ENCODE measurements at places on chromosomes 11 and 22.

GRCh38 chr22:17243524-17243923 lies 24.3 kb upstream of the ADA2 start:
- no peak for DNase-seq

DNA sequence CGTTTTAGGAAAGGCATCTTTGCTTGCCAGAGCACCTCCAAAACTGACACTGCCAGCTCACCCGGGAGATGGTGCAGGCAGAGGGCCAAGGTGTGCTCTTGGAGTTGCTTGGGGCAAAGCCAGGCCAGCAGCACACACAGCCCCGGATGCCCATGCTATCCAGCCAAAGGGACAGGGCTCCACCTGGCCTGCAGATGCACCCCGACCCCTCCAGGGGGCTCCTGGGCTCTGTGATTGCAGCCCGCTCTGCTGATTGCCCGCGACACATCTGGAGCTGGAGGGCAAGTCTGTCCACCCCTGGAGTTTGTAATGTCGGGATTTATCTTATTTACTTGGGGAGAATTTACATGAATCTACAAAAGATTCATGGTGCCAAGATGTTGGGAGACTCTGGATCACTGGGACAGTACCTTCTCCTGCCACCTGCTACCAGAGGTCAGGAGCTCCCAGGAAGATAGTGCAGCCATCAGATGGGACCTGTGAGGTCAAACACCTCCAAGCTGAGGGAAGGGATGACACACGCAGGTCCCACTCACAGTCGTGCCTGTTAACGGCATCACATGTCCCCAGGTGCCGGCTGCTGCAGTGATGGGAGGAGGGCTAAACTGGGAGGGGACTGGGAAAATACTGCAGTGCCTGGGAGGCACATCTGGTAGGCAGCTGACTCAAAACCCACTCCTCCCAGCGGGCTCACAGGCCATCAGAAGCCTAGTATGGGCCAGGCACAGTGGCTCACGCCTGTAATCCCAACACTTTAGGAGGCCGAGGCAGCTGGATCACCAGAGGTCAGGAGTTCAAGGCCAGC lies 17.2 kb downstream of the CBX7 start:
- DNase-seq = no peak

DNA sequence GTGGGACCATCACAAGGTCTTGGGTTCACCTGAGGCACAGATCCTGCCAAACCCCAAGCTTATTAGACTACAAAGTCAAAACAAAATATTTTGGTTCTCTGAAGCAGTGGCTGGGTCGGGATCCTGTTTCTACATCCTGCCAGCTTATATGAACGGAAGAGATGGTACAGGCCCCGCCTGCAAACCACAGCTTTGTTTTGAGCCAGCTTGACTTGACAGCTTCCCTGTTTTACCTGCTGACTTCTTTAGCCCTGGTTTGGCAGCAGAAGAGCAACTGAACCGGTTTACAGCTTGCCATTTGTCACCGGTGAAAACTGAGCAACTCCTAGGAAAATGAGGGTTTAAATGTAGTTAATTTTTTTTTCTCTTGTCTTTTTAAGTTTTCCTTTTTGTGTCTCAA lies 11.4 kb downstream of the PACS1 start:
- peak; percentile 81 for DNase-seq

DNA sequence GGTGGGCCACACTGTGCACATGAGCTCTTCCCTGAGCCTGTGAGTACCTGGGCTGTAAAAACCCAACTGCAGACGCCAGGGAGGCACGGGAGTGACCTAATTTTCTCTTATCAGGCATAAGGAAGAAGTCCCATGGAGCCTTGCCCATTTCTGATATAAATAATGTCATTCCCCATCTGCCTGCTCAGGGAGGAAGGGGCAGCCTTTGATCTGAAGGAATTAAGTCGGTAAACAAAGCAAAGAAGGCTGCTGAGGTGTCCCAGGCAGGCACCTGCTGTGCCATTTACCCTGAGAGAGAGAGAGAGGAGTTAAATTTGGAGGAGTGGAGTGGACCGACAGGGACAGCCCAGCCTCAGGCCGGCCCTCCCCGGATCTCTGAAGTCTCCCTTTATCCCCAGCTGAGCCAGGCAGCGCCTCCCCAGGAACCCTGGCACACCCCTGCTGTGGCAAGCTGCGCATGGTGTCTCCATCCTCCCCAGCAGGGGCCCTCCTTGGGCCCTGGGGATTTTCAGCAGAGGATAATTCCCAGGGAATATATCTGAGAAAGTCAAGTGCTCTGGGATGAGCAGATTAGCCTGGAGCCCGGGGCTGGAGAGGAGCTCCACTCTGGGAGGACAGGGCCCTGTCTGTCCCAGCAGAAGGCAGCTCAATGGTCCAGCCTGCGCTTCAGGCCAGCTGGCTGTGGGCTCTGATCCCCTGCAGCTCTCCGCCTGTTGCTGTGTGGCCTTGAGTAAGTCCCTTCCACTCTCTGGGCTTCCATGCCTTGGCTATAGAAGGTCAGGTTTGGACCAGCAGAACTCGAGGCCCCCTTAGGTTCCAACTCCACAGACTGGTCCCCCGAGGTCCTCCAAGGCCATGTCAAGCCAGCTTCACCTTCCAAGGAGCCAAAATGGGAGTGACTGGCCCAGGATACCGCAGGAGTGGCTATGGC lies 17.5 kb upstream of the CABP7 start:
- DNase-seq = no peak

DNA sequence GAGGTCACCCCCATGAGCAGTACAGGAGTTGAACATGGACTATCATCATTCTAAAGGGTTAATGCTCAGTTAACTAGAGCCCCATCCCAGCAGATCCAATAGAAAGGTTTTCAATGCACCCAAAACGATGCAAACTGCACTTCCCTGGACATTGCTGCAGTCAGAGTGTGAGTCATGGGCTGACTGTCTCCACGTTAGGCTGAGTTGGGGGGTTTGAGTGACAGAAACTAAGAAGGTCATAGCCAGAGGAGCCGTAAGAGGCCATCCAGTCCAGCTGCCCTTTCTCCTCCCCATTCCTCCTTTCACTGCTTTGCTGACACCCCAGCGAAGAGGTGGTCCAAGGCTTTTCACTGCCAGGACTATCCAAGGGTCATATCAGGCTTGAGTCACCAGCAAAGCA lies 10.5 kb upstream of the OR2AT4 start:
- DNase-seq = no peak

GRCh38 chr11:2942872-2943710 lies 13.9 kb upstream of the PHLDA2 start:
- no peak for DNase-seq

DNA sequence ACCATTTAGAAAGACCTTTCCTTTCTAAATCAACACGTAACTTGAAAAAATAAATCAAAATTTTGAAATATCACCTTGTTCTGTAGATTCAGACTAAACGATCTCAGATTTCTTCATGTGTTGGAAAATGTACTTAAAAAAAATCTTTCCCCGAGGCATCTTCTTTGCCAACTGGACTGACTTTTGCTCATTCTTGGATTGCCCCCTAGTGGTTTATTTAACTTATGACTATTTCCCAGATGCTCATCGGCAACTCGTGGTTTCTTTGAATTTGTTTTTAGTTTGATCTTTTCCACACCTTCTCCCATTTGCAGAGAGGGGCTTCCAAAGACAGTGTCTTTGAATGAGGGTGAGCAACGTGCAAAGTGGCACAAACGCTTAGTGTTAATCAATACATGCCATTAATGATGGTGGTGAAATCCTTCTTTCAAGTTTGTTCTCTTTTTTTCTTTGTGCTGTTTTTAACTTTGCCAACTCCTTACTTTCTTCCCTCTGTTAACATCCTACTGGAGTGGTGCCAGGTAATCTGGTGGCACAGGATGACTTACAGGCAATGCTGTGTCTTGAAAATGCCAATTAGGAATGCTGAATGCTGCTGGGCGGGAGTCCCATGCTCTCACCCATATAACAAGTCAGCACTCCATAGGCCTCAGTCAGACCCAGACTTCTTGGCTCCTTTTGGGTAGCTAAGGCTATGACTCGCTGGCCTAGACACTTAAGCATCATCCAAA lies 18.3 kb downstream of the PRSS23 start:
- peak; percentile 52 for DNase-seq

DNA sequence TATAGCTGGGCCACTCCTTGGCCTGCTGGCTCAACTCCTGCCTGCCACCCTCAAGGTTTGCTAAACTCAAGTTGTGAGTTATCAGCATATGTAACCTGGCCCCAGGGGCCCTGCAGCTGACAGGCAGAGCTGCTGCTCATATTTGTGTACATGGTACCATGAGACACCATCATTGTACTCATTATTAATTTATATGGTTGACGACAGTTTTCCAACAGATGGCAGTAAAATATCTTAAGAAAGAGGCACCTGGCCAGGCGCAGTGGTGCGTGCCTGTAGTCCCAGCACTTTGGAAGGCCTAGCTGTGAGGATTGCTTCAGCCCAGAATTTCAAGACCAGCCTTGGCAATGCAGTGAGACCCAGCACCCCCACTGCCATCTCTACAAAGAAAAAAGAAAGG lies 11.4 kb upstream of the DENND5A start:
- DNase-seq = no peak

- no peak for DNase-seq
Measured at GRCh38 chr22:17794726-17795542, 20.7 kb upstream of the BID start.

DNA sequence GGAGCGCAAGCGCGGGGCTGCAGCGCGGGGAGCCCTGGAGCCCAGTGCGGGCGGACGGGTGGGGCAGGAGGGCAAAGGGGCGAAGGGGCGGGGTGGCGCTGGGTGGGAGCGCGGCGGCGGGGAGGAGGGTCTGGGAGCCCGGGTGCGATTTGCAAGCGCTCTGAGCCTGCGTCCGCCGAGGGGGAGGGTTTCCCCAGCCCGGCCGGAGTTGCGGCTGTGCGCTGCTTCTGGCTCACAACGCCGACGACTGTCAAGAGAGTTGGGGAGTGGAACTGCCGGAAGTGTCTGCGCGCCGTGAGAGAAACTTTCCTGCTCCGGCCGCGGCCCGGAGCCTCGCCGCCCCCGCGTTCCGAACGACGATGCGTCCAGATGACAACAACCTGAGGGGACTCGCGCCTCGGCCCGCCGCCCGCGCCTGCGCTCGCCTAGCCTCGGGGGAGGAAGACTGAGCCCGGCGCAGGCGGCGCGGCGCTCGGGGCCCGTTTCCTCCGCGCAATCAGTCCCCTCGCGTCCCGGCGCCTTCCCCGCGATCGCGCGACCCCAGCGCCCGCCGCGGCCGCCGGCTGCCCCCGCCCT lies at the start of gene ARHGAP42:
TSS of gene ARHGAP42 (plus strand) at position 235 of the 576 bp plus-strand sequence. CDS start 391 bp downstream, outside the sequence.
- no peak for DNase-seq

DNA sequence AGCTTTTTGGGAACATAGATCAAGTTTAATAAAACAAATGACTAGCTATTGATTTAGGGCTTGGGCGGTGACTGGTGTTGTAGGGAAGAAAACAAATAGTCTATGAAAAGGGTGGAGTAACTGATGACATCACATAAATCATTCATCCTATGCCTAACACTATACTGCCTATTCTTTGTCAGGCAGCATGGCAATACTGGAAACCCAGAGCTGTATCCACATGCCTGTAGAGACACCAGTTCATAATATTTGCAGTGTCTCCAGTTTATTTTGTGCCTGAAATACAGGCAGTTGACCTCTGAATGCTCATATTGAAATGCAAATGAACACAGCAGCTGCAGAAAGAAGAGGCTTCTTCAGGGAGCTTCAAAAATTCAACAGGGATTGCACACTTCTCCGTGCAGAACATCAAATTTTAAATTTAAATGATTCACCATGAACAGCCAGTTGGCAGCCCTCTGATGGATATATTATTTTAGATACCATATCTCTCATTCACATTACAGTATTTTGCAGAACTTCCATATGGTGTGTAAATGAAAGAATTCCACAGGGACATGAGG lies 283.1 kb upstream of the CTSC start:
- DNase-seq = no peak

GRCh38 chr11:130816546-130817329 lies 99.5 kb downstream of the SNX19 start:
- DNase-seq = no peak

DNA sequence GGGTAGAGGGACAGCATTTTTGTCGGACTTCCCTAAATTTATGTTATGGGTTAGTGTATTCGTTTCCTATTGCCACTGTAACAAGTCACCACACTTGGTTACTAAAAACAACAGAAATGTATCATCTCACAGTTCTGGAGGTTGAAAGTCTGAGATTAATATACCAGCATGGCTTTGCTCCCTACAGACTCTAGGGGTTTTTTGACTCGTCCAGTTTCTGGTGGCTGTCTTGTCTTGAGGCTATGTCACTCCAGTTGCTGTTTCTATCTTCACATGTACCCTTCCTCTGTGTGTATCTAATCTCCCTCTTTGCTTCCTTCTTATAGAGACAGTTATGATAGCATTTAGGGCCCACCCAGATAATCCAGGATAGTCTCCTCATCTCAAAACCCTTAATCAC lies 9.1 kb upstream of the CCDC179 start:
- no peak for DNase-seq

- DNase-seq = peak; percentile 60
Measured at GRCh38 chr11:45489281-45489905, 176.0 kb downstream of the CHST1 start.

DNA sequence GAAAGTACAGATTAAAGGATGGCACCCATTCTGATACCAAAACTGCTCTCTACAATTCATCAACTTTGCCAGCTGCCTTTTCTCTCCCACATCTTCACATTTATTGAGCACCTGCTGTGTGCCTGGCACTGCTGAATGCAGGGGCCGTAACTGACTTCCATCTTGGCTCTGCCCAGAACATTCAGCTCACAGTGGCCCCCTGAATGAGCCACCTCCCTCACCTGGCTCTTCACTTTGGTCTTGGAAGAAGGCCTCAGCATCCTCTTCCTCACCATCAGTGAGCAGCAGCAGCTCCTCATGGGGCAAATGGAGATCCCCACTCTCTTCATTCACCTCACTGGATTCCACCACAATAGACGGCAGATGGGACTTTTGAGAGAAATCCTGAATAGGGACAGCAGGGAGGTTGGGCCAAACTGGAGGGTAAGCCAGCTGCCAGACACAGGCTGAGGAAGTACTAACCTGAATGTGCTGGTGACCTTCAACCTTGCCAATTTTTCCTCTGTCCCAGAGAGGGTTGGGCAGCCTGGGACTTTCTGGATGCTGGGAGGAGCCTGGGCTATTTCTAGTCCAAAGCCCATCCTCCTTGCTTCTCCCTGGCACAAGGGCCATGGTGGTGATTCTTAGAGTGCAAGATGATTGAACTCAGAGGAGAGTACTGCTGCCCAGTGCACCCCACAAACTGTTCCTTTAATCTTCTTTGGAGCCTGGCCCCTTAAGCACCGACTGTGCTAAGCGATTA lies 1.9 kb upstream of the UQCC3 start:
- no peak for DNase-seq

DNA sequence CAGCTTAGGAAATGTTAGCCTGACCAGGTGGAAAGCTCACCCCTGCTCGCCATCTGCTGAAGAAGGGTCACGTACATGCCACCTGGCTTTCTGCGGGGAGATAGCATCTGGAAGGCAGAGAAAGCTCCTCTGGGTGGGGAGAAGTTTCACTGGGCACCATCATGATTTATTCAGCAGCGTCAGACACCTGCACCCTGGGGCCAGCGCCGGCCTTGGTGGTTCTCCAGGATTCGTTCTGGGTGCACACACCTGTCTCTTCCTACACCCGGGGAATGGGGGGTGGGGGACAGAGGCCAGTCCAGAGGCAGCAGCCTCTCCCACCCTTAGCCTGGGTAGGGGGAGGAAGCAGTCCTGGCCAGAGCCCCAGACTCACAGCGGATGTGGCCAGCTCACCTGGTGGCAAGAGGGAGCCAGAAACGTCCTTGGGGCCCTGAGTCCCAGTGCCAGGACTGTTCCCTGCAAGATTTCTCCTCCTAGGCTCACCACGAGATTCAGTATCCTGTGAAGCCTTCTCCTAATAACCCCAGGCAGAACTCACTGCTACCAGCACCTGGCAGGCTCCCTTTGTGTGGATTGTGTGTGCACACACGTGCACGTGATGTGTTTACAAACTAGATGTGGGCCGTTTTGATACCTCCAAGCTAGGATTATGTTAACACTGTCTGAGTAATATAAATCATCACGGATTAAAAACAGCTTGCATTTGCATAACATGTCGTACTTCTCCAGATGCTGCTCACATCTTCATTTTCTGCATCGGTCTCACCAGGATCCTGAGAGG lies 17.3 kb upstream of the RASD2 start:
- peak; percentile 53 for DNase-seq
